ENCODE measurements at places on chromosomes 12 and 14. TPM values are rescaled to one million over a fixed set of nuclear protein-coding genes. Genes with fewer than 3 reads are reported as not detected.

Gene PZP
- polyA plus RNA-seq = not detected

Gene B4GALNT3
- 0.89 TPM for polyA plus RNA-seq

Gene SSTR1
- polyA plus RNA-seq = not detected

Gene FAM181A
- not detected for polyA plus RNA-seq

Gene GALNT6
- polyA plus RNA-seq = 4.6 TPM

Gene GALNT8
- polyA plus RNA-seq = 0.48 TPM

Gene NTS
- polyA plus RNA-seq = not detected

Gene COX8C
- polyA plus RNA-seq = not detected

Gene SGPP1
- polyA plus RNA-seq = 30.5 TPM

Gene LRRIQ1
- polyA plus RNA-seq = not detected

Gene ENDOU
- polyA plus RNA-seq = not detected

Gene RNF212B
- polyA plus RNA-seq = not detected

Gene DIABLO
- 51.0 TPM for polyA plus RNA-seq

Gene KCNK13
- not detected for polyA plus RNA-seq

Gene SLC2A14
- polyA plus RNA-seq = not detected

Gene CLEC7A
- 1.9 TPM for polyA plus RNA-seq
